ENCODE measurements at places on chromosomes 12 and 14.

- DNase-seq: no peak
These were observed 55.2 kb upstream of the NTF3 start for GRCh38 chr12:5376591-5377207.

DNA sequence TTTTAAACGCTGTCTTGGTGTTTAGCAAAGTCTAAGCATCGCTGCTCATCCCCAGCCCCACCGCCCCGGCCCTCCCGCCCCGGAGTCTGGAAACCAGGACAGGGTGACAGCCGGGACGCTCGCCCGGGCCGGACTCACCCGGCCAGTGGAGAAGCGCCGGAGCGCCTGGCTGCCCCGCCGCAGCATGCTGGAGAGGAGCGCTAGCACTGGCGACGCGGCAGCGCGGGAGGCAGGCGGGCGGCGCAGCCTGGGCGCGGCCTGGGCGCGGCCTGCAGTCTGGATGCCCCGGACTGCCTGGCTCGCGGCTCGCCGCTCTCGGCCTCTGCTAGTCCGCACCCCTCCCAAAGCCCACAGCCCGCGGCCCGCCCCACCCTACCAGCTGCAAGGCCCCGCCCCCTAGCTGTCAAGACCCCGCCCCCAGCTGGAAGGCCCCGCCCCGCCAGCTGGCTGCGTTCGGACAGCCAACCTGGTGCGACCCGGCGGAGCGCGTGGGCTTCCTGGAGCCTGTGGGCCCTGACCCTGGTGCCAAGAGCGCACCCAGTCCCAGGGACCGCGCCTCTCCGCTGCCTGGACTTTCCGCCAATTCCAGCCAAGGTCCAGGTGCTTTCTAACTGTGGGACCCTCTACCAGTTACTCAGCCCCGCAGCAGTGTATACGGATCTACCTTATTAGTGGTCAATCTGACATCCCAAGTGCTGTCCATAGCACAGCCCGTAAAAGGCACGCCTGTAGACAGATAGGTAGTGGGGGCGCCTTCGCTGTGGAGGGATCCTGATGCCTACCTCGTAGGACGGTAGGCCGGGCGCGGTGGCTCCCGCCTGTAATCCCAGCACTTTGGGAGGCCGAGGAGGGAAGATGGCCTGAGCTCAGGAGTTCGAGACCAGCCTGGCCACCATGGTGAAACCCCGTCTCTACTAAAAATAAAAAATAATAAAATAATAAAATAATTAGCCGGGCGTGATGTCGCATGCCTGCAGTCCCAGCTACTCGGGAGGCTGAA, at the start of gene ALDH1L2:
ALDH1L2 (minus strand) TSS at position 208 of the 1,000 bp plus-strand sequence; CDS start at position 186, 22 bp downstream.
- peak; percentile 69 for DNase-seq

DNA sequence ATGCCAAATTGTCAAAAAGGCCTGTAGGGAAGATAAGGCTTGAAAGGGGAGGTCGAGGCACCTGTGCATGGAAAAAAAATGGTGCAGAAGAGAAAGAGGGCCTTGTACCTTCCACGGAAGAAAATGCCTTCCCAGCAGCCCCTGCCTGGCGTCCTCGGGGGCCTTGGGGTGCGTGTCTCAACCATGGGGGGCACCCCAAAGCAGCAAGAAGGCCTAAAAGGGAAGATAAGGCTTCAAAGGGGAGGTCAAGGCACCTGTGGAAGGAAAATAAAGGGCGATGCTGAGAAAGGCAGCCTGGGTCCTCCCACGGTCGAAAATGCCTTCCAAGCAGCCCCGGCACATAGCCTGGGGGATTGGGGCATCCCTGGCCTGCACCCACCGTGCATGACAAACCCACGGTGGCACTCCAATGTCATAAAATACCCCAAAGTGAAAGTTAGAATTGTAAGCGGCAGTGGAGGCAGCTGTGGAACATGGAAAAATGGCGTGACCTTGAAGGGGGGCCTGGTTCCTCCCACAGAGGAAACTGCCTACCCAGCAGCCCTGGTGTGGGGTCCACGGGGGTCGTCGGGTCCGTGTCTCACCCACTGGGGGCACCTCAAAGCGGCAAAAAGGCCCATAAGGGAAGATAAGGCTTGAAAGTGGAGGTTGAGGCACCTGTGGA, 275.0 kb downstream of the ALG10 start:
- DNase-seq: no peak

GRCh38 chr14:75911883-75912282, 69.9 kb downstream of the TGFB3 start:
- DNase-seq: no peak

- DNase-seq: no peak
These were observed 9.2 kb downstream of the MLH3 start for GRCh38 chr14:75042035-75042434.

DNA sequence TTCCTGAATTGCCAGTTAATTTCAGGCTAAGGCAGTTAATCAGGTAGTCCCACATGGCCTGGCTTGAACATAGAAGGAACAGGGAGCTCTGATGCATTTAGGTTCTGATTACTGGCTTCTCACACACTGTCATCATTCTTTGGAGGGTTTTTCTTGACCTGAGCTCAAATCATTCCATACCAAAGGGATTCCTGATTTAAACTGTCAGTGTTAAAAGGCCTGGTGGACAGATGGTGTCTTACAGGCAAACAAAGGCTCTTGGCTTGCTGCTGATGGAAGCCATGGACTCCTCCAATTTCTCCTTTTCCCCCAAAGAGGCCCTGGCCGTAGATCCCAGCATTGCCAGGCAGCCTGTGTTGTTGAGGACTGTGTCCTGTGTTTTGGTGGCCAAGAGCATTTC, 30.2 kb downstream of the CACNA1C start:
- DNase-seq: no peak

DNA sequence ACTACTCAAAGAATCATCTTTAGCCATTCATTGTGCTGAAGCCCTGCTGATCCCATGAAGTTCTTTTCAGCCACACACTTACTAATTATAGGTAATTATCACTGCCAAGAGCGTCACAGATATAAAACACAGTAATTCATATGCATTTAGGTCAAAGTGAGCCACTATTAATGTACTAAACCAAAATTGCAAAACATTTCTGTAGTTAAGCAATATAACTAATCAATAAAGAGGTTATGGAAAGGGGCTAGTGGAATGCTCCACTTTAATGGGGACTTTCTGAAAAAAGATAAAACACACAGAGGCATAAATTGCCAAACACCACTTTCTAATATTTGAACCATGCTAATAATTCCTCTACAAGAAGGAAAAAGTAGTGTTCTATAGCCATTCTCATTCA, 6.8 kb upstream of the CEP128 start:
- no peak for DNase-seq

DNA sequence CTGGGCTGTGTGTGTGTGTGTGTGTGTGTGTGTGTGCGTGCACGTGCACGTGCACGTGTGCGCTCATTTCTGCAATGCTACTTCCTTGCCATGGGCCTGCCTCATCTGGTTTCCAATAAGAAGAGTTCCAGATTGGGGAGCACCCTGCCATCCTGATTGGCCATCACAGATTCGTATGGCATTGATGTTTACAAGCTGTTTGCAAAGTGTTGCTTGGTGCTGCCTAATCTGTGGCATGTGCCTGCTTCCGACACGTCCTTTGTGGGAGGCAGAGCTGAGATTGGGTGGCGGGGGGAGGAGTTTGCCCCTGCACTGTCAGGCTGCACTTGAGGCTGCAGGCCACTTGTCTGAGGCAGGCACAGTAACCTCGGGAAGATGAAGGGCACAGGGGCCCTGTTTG, 39.2 kb downstream of the SAMD4A start:
- no peak for DNase-seq

DNA sequence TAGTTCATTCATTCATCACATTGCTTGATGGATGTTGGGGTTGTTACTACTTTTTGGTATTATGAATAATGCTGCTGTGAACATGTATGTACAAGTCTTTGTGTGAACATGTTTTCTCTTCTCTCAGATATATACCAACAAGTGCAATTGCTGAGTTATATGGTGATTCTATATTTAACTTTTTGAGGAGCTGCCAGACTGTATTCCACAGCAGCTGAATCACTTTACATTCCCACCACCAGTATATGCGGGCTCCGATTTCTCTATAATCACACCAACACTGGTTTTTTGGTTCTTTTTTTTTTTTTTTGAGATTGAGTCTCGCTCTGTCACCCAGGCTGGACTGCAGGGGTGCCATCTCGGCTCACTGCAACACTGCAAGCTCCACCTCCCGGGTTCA, 22.2 kb upstream of the PLEKHG6 start:
- no peak for DNase-seq

GRCh38 chr12:40689576-40689975, 2.7 kb upstream of the CNTN1 start:
- DNase-seq: no peak

DNA sequence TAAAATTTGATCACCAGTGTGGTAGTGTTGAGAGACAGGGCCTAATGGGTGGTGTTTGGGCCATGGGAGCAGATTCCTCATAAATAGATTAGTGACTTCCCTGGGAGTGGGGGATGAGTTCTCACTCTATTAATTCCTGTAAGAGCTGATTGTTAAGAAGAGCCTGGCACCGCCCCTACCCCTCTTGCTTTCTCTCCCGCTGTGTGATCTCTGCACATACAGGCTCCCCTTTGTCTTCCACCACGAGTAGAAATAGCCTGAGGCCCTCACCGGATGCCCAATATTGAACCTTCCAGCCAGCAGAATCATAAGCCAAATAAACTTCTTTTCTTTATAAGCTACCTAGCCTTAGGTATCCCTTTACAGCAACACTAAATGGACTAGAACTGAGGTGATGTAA, 31.9 kb upstream of the CAND1 start:
- no peak for DNase-seq

GRCh38 chr12:54489857-54490256, 7.7 kb upstream of the NCKAP1L start:
- no peak for DNase-seq

- no peak for DNase-seq
These were observed 31.6 kb downstream of the KLRD1 start for GRCh38 chr12:10339053-10339840.

GRCh38 chr12:42486407-42486806, 103.1 kb downstream of the PRICKLE1 start:
- DNase-seq: no peak

All from CD4-positive, alpha-beta T cell treated with Interferon gamma for 1 hour (primary cell).